ENCODE measurements at places on chromosomes 2 and 18.

DNA sequence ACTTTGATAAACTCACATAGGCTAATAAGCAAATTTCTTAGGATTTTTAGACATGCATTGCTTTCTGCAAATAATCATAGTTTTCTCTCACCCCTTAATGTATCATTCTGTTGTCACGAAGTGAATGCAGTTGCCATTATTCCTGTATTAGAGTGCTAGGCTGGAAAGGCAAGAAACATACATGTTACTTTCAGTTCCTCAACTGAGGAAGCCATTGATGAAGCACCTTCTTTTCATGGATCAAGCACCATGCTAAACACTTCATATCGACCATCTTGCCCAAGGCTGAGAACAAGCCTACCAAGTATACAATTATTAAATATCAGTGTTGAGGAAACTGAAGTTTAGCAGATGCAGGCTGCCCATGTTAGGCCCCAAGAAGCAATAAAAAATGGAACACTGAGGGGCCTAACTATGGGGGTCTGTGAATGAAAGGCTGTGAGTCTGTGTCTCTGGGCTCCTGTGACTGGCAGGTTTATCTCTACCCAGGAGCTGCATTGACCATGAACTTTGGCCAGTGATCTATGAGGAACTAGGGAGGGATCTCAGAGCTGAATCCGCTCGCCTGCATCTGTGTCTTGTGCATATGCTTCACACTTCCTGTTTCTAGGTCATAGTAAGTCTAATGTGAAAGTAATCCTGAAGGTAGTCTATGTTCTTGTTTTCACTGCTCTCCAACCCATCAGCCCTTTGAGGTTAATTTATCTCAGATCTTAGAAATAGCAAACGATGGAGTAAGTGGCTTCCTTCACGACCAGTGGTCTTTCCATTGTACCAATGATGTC, 16.0 kb upstream of the TSPYL6 start:
- DNase-seq: no peak

DNA sequence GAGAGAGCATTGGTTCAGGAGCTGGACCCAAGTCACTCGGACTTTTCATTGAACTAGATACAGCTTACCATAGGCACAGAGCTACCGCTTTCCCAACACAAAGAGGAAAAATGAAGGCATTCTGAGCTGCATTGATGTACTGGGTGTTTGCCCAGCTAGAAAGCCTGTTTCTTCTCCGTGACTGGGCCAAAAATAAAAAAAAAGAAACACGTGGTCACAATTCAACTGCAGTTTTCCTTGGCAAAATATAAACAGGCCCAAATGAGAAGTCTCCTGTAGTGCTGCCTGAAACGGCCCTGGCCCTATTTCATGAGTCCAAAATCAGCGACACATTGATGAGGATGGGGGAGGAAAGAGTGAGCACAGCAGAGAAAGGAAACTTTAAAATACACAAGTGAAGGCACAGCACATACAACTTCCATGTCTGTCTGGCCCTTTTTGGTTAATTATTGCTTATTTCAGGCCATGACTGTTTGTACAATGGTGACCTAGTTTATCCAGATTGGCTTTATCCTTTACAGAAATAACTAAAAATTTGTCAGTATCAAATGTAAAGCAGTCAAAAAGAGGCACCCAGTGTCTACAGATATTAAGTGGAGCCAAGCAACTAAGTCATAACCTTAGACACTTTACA, 179.7 kb downstream of the ICOS start:
- no peak for DNase-seq

DNA sequence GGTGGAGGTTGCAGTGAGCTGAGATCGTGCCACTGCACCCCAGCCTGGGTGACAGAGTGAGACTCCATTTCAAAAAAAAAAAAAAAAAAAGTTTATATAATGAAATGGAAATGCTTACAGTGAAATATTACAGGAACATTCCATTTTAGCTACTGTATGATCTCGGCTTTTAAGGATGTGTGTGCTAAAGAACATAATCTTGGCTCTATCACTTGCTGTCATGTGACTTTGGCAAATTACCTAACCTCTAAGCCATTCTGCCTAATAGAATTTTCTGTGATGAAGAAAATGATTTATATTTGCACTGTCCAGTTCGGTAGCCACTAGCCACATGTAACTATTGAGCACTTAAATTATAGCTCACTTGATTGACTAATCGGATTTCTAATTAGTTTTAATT, 36.3 kb downstream of the SMAD4 start:
- peak; percentile 5 for DNase-seq

- no peak for DNase-seq
Measured at GRCh38 chr2:200578778-200579177, 7.0 kb upstream of the AOX1 start.

DNA sequence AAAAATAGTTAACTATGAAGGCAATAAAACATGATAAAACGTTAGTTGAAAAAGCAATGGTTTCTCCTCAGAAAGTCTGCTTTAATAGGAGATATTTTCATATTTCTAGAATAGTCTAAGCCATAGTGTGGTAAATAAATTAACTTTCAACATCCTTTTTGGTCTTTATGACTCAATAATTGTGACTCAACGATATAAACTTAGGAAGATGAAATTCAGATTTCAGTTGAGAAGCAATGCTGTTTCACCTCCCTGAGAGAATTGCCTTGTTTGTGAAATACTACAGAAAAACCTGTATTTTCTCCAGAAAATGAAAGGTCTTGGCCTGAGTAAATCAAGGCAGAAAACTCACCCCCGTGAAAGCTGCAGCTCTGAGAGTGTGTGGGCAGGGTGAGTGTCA, 166.9 kb downstream of the ETAA1 start:
- no peak for DNase-seq

- DNase-seq: no peak
Measured at GRCh38 chr2:17578466-17578928, 38.0 kb downstream of the VSNL1 start.

DNA sequence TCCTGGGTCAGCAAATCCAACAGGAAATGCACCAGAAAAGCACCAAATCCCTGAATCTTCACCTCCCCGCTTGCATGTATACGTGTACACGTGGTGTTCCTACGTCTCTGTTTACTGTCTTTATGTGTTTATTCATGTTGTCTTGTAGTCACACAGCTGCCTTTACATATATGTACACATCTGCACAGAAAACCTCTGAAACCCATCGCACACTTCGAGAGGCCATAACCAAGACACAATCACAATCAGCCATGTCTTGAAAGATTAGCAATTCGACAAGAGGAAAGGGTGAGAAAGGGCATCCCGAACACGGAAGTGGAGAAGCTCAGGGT, 98.1 kb downstream of the PLB1 start:
- no peak for DNase-seq

- no peak for DNase-seq
Measured at GRCh38 chr2:224563537-224563936, 21.6 kb downstream of the CUL3 start.

DNA sequence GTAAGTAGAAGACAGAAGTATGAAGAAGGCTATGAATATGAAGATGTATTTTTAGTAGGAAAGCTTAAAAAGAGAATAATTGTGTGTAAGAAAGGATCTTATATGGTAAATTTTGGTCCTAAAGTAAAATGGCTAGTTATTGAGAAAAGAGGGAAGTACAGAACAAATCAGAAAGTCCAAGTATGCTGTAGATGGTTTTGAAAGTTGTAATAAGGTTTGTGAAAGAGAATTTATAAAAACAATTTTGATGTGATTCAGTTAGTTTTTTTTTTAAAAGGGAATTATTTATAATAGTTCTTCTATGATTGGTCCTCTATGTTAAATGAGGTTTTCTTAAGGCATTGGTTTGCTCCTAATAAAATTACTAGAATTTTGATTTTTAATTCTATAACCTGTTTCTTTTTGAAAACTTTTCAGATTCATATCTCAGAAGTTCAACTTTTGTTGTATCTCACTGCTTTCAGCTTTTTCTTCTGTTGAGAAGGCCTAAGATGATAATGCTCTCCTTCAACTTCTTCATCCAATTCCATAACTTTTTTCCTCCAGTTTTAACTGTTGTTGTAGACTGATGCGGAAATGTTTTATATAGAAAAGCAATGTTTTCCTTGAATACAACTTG, 322.7 kb downstream of the NOL4 start:
- no peak for DNase-seq

DNA sequence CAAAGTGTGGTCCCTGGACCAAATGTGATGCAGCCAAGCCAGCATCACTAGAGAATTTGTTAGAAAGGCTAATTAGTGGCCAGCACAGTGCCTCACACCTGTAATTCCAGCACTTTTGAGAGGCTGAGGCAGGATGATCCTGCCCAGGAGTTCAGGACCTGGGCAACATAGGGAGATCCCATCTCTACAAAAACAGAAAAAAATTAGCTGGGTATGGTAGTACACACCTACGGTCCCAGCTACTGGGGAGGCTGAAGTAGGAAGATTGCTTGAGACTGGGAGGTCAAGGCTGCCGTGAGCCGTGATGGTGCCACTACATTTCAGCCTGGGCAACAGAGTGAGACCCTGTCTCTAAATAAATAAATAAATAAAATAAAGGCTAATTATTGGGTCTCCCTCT, 69.9 kb upstream of the FZD5 start:
- DNase-seq: no peak
